ENCODE measurements at places on chromosomes 7 and 10. TPM values are rescaled to one million over a fixed set of nuclear protein-coding genes. Genes with fewer than 3 reads are reported as not detected.

TDRD1 gene
- total RNA-seq, result 0.22 TPM

DNAAF5 gene
- 25.8 TPM for total RNA-seq

ELN gene
- total RNA-seq, result not detected

ZNF804B gene
- total RNA-seq, result not detected

HABP2 gene
- 0.10 TPM for total RNA-seq

CHAT gene
- total RNA-seq, result not detected

TEX36 gene
- not detected for total RNA-seq

HHEX gene
- total RNA-seq, result 155 TPM

CPN1 gene
- total RNA-seq, result not detected

MUC12 gene
- not detected for total RNA-seq

MAP3K8 gene
- 97.0 TPM for total RNA-seq

GRCh38 chr10:11005725-11006427, 11.8 kb upstream of the CELF2 start:
- no peaks in the 10 kb centered on the region for H3K4me1 ChIP-seq
- H3K27me3 ChIP-seq, result peaks cover 14% of the 10 kb centered on the region
- no peak overlapping the region for H3K4me3 ChIP-seq
- no peak for DNase-seq

- H3K4me3 ChIP-seq, result no peak overlapping the region
- H3K27ac ChIP-seq, result no peak overlapping the region
- H3K27me3 ChIP-seq, result no peaks in the 10 kb centered on the region
- H3K4me1 ChIP-seq, result no peaks in the 10 kb centered on the region
Measured at GRCh38 chr7:40243076-40243475, 108.3 kb downstream of the SUGCT start.

GRCh38 chr7:143325240-143325639, 9.3 kb downstream of the CLCN1 start:
- no peak for DNase-seq
- no peaks in the 10 kb centered on the region for H3K36me3 ChIP-seq
- no peaks in the 10 kb centered on the region for H3K27me3 ChIP-seq
- H3K4me3 ChIP-seq, result no peak overlapping the region
- peaks cover 36% of the 10 kb centered on the region for H3K4me1 ChIP-seq

- peaks cover 4% of the 10 kb centered on the region for H3K36me3 ChIP-seq
- H3K4me1 ChIP-seq, result peaks cover 44% of the 10 kb centered on the region
Measured at GRCh38 chr10:119207713-119208552, 562 bp downstream of the GRK5 start.

GRCh38 chr10:95474228-95475002, 86.8 kb downstream of the SORBS1 start:
- no peaks in the 10 kb centered on the region for H3K4me1 ChIP-seq
- no peak overlapping the region for H3K27ac ChIP-seq
- no peaks in the 10 kb centered on the region for H3K27me3 ChIP-seq
- H3K4me3 ChIP-seq, result no peak overlapping the region
- DNase-seq, result no peak
- H3K36me3 ChIP-seq, result no peaks in the 10 kb centered on the region

DNA sequence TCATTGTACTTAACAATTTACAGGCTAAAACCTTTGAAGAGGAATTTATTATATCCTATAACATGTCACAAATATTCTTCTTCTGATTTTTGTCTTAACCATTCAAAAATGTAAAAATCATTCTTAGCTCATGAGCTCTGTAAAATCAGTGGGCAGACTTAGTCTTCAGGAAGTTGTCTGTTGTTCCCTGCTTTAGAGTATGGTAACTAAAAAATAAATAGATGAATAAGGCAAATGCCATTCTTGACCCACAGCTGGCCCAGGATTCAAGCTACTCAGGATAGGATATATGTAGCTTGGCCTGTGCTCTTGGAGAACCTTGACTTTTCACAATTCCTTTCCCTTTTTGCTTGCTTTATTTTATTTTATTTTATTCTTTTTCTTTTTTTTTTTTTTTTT, 51.5 kb downstream of the LRRC4 start:
- no peak overlapping the region for H3K4me3 ChIP-seq
- peaks cover 7% of the 10 kb centered on the region for H3K36me3 ChIP-seq
- no peak for DNase-seq
- H3K27ac ChIP-seq, result no peak overlapping the region
- no peaks in the 10 kb centered on the region for H3K27me3 ChIP-seq

DNA sequence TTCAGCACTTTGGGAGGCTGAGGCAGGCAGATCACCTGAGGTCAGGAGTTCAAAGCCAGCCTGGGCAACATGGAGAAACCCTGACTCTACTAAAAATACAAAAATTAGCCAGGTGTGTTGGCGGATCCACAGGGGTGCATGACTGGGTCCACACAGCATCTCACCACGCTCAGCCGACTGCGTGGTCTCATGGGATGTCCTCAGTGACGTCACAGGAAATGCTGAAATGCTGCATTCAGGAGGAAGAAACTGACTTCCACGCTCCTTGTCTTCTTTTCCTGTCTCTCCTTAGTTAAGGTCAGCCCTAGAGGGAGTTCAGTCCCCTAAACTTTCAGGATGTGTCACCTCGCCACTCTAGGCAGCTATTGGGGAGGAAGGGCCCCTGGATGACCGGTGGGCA, 42.9 kb downstream of the XRCC2 start:
- no peaks in the 10 kb centered on the region for H3K27me3 ChIP-seq
- no peak for DNase-seq
- H3K36me3 ChIP-seq, result no peaks in the 10 kb centered on the region

GRCh38 chr7:55400191-55400590, 35.1 kb downstream of the LANCL2 start:
- peaks cover 1% of the 10 kb centered on the region for H3K36me3 ChIP-seq
- no peaks in the 10 kb centered on the region for H3K4me1 ChIP-seq
- H3K27me3 ChIP-seq, result no peaks in the 10 kb centered on the region
- no peak for DNase-seq
- H3K27ac ChIP-seq, result no peak overlapping the region

DNA sequence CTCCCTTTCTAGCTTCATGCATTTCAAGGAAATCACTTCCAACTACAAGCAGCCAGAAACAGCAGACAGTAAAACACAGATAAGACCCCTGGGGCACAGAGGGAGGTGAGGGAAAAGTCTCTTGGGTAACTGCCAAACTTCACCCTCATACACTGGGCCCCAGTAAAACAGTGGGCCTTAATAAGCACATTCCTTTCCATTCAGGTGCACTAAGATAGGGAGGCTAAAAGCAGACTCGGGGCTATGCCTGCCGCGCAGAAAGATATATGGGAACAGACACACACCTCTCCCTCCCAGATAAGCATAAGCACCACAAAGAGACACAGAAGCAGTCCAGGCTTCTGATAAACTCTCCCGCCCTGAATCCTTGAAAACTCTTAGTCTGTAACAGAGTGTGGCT, 117.0 kb downstream of the TYW1B start:
- no peak overlapping the region for H3K4me3 ChIP-seq
- no peaks in the 10 kb centered on the region for H3K27me3 ChIP-seq
- H3K36me3 ChIP-seq, result no peaks in the 10 kb centered on the region

GRCh38 chr7:127865466-127865865, 165.8 kb downstream of the LRRC4 start:
- no peak for DNase-seq
- H3K4me3 ChIP-seq, result no peak overlapping the region
- no peaks in the 10 kb centered on the region for H3K27me3 ChIP-seq
- H3K27ac ChIP-seq, result no peak overlapping the region

DNA sequence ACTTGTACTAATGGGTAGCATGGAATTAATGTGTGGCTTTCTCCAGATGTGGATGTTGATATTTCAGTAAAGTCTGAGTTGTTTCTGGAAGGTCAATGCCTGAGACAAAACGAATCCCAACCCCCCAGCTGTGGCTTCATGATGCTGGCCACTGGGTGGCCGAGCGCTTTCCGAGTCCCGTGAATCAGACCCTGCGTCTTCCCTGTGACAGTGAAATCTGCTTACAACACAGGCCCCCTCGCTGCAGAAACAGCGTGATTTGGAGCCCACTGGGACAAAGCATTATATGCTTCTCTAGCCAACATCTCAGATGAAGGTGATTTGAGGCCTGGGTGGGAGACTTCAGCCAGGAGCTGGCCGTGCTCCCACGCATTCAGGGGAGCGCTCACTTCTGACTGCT, 124.7 kb downstream of the WDR37 start:
- no peaks in the 10 kb centered on the region for H3K4me1 ChIP-seq
- no peak overlapping the region for H3K4me3 ChIP-seq
- no peak overlapping the region for H3K27ac ChIP-seq
- H3K36me3 ChIP-seq, result no peaks in the 10 kb centered on the region
- H3K27me3 ChIP-seq, result no peaks in the 10 kb centered on the region

DNA sequence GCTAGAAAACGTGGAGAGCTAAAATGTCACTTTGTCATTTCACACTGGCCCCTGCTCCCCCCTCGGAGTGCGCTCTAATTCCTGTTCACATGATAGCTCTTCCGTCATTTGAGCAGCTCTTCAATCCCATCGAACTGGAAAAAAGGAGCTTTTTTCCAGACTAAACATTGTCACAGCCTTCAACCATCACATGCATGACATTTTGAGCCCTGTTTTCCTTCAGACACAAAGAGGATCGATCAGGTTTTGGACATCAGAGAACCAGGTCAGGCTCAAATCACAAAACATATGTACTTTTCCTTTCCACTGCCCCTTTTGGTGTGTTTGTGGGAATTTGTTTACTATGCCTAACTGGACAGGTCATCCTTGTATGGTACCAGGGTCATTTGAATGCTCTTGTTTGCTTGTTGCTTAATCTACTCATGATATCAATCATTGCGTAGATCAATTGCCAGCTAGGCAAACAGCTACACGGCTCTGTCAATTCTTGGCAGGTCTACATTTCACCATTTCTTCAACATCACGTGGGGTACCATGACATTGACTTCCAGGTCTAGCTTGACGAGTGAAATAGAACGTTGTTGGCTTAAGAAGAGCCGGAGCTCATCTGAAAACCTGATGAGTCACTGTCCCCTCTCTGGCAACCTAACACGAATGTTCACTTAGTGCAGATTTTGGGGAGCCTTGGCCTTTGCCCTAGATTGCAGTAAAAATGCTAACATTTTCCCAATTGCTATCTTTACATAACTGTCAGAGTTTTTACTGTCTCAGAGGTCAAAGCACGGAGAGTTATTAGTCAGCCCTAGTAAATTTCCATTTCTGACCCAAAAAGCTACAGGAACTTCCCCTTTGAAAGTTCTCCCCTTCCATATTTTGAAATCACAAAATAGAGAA, 87.3 kb downstream of the LYZL2 start:
- H3K36me3 ChIP-seq, result no peaks in the 10 kb centered on the region
- no peak for DNase-seq
- no peaks in the 10 kb centered on the region for H3K27me3 ChIP-seq
- H3K27ac ChIP-seq, result no peak overlapping the region

DNA sequence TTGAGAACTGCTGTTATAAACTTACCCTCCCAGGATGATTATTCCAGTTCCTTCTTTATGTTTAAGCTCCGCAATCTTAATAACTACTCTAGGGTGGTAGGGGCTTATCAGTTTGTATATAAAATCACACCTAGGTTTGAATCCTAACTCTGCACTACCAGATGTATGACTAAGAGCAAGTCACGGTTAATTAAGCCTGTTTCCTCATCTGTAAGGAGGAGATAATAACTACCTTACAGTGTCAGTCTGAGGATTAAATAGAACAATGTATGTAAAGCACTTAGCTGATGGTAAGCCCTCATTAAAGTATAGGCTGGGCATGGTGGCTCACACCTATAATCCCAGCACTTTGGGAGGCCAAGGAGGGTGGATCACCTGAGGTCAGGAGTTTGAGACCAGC, 9.2 kb downstream of the DNA2 start:
- no peaks in the 10 kb centered on the region for H3K27me3 ChIP-seq
- no peaks in the 10 kb centered on the region for H3K4me1 ChIP-seq
- H3K27ac ChIP-seq, result no peak overlapping the region
- H3K36me3 ChIP-seq, result peaks cover 4% of the 10 kb centered on the region
- no peak overlapping the region for H3K4me3 ChIP-seq

Measured in B cell (primary cell).